ENCODE measurements at places on chromosomes 2 and 18.
A peak's percentile ranks its signal among the peaks of the same experiment; 100 is the strongest.

DNA sequence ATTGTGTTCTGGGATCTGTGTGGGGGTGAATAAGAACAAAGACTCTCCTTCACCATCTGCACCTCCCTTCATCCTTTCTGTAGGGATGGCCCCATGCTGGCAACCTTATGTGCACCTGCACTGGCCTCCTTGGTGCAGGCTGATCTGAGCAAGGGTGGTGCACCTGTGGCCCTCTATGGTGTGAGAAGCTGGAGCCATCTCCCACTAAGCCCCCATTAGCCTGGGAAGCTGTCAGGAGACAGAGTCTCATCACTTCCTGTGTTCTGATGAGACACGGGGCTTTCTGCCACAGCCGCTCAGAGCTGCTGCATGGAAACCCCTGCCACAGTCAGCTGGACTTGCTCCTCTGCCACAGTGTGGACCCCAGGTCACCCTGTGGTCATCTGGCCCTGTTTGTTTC, 565.3 kb upstream of the SALL3 start:
- no peaks in the 10 kb centered on the region for H3K36me3 ChIP-seq
- H3K4me3 ChIP-seq: no peak overlapping the region
- H3K27me3 ChIP-seq: no peaks in the 10 kb centered on the region
- no peak for DNase-seq

GRCh38 chr2:18651842-18652774, 62.7 kb upstream of the NT5C1B start:
- H3K4me1 ChIP-seq: no peaks in the 10 kb centered on the region
- no peak overlapping the region for H3K27ac ChIP-seq
- H3K4me3 ChIP-seq: no peak overlapping the region
- no peak for DNase-seq

DNA sequence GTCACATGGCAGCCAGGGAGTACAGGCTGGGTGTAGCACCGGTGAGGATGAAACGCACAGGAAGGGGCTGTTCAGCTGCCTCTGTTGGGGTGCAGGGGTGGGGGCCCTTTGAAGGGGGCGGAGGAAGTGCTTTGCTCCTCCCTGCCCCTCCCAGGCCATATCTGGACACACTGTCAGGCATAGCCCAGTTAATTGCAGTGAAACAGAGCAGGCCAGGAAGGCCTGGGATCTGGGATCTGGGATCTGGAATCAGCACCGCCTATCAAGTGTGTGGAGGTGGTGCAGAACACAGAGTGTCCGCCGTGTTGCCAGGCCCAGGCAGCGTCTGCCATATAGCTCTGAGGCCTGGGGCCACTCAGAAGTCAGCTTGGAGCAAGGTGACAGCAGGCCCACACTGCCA, 119.3 kb upstream of the MSH2 start:
- no peak for DNase-seq
- H3K27me3 ChIP-seq: no peaks in the 10 kb centered on the region
- H3K36me3 ChIP-seq: no peaks in the 10 kb centered on the region
- no peaks in the 10 kb centered on the region for H3K4me1 ChIP-seq

GRCh38 chr18:70385474-70385873, 96.6 kb downstream of the SOCS6 start:
- no peaks in the 10 kb centered on the region for H3K27me3 ChIP-seq
- H3K27ac ChIP-seq: peak overlapping the region; percentile 79
- no peak for DNase-seq

GRCh38 chr18:32301361-32301760, 111.5 kb downstream of the MEP1B start:
- peak overlapping the region; percentile 23 for H3K27ac ChIP-seq
- H3K27me3 ChIP-seq: no peaks in the 10 kb centered on the region
- no peak for DNase-seq
- H3K36me3 ChIP-seq: no peaks in the 10 kb centered on the region
- no peaks in the 10 kb centered on the region for H3K4me1 ChIP-seq

- H3K27ac ChIP-seq: no peak overlapping the region
- H3K4me3 ChIP-seq: no peak overlapping the region
- H3K36me3 ChIP-seq: no peaks in the 10 kb centered on the region
- no peak for DNase-seq
These were observed 48.5 kb downstream of the GAREM1 start for GRCh38 chr18:32422201-32422600.

DNA sequence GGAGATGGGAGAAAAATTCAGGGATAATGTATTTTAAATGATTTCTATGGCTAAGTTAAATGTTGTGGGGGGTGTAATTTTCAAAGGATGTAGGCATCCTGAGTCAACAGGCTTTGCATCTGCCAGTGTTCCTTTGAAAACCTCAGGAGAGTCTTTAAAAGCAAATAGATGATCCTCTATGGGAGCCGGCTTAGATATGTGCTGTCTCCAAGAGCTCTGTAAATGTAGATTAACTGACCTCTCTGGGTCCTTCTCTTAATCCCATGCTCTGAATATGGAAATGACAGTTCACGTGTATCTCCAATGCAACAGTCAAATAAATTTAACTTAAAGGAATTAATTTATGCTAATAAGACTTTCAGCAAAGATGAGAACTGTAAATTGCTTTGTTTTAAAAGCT, 292.7 kb downstream of the ERBB4 start:
- no peak for DNase-seq
- H3K36me3 ChIP-seq: no peaks in the 10 kb centered on the region
- no peaks in the 10 kb centered on the region for H3K27me3 ChIP-seq
- no peak overlapping the region for H3K27ac ChIP-seq
- H3K4me1 ChIP-seq: no peaks in the 10 kb centered on the region

DNA sequence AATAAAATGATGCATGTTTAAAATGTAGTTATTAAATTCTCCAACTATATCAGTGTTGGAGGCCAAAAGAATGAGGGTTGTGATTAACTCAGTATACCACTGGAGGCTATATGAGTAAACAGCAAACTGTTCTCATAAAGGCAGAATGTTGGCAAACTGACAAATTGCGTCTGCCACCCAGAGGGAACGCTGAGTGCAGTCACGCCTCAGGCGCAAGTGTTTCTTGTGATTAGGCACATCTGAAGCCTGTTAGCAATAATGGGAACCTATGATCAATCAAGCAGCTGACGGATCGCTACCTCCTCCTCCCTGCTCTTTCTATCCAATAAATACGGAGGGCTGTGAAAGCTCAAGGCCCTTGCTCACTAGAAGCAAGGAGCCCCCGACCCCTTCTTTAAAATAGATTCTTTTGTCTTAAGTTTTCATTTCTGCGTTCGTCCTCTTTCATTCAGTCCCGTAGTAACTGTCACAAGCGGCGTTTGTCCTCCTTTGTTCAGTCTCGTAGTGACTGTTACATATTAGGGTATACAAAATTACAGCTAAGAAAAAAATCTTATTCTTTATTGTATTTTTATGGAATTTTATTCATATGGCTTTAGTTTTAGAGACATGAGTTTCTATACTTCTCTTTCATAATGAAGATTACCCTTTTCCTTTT, 16.3 kb upstream of the RMND5A start:
- no peaks in the 10 kb centered on the region for H3K27me3 ChIP-seq
- peak; percentile 91 for DNase-seq
- H3K4me3 ChIP-seq: no peak overlapping the region
- no peaks in the 10 kb centered on the region for H3K36me3 ChIP-seq

- no peak overlapping the region for H3K4me3 ChIP-seq
- no peaks in the 10 kb centered on the region for H3K36me3 ChIP-seq
- H3K4me1 ChIP-seq: peaks cover 6% of the 10 kb centered on the region
- DNase-seq: no peak
These were observed 96.7 kb downstream of the CRACDL start for GRCh38 chr2:98839292-98839691.

GRCh38 chr18:73945130-73945792, 202.4 kb downstream of the FBXO15 start:
- H3K4me1 ChIP-seq: no peaks in the 10 kb centered on the region
- DNase-seq: no peak
- no peak overlapping the region for H3K27ac ChIP-seq
- no peak overlapping the region for H3K4me3 ChIP-seq
- H3K27me3 ChIP-seq: no peaks in the 10 kb centered on the region
- H3K36me3 ChIP-seq: no peaks in the 10 kb centered on the region

Data from keratinocyte (primary cell).